Substantia nigra (tissue), 51 donors: ENCODE measurements at places on chromosomes 2 and 18.

- no peak for DNase-seq
These were observed 692.7 kb downstream of the SOCS6 start for GRCh38 chr18:70981400-70982140.

GRCh38 chr2:150853263-150853662, 365.8 kb upstream of the RND3 start:
- no peak for DNase-seq

DNA sequence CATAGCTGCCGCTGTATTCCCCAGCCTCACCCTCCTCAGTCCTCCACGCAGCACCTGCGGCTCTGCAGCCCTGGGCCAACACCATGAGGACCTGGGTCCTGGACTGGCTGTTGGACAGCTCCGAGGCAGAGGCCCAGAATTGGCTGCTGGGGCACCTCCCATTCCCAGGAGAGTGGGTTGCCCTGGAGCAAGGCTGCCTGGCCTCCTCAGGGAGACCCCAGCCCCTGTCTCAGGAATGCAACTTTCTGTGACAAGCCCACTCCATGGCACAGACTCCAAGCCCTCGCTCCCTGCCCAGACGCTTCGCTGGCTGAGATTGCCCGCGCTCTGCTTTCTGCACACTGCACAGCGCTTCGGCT, 33.0 kb downstream of the CYP26B1 start:
- no peak for DNase-seq

GRCh38 chr18:23712445-23712844, 23.2 kb downstream of the LAMA3 start:
- DNase-seq = no peak

- no peak for DNase-seq
These were observed 9.9 kb downstream of the TLK1 start for GRCh38 chr2:171150694-171151285.
